ENCODE measurements at places on chromosomes 7 and 10.

GRCh38 chr10:2873769-2874168 is 193.6 kb upstream of the PFKP start:
- DNase-seq: no peak
- H3K4me1 ChIP-seq: no peaks in the 10 kb centered on the region
- H3K36me3 ChIP-seq: no peaks in the 10 kb centered on the region
- no peak overlapping the region for H3K4me3 ChIP-seq
- H3K27ac ChIP-seq: no peak overlapping the region
- no peaks in the 10 kb centered on the region for H3K27me3 ChIP-seq

GRCh38 chr10:85175635-85176034 is 847.2 kb downstream of the CCSER2 start:
- no peaks in the 10 kb centered on the region for H3K27me3 ChIP-seq
- DNase-seq: peak; percentile 4
- H3K27ac ChIP-seq: no peak overlapping the region
- no peaks in the 10 kb centered on the region for H3K4me1 ChIP-seq
- H3K36me3 ChIP-seq: no peaks in the 10 kb centered on the region

GRCh38 chr7:38327637-38328036 is 54.2 kb upstream of the TARP start:
- no peaks in the 10 kb centered on the region for H3K36me3 ChIP-seq
- no peak overlapping the region for H3K4me3 ChIP-seq
- no peak for DNase-seq
- H3K27me3 ChIP-seq: no peaks in the 10 kb centered on the region

- DNase-seq: no peak
- no peak overlapping the region for H3K27ac ChIP-seq
- H3K4me3 ChIP-seq: no peak overlapping the region
- H3K4me1 ChIP-seq: no peaks in the 10 kb centered on the region
Observed at GRCh38 chr7:118352867-118353453, 128.5 kb downstream of the ANKRD7 start.

DNA sequence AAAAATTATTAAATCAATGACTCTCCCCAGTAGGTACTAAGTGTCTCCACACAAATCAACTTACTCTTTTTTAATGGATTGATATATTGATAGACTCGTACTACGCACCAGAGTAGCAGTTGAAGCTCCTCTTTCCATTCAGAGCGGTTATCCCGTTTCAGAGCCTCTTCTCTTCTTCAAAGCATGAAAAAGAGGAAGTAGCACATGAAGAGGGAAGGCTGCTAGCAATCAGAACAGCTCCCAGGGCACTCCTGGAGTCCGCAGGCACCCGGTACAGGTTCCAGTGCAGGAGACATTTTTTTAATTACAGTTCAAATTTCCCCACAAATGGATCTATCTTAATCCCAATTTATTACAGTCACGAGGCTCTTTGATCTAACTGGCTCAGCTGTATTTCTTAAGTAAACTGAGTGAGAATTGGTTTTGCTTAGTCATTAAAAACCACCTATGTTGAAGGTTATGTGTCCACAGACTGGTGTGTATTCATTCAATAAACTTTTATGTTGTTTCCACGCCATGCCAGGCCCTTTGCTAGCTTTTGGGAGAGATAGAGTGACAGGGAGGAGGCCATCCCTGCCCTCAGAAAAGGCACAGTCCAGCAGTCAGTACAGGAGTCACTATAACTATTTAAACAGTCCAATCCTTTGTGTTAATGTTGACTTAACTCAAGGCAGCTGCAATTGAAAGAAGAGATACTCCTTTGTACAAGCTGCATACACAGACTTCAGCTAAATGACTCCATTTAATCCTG is 32.1 kb upstream of the CALN1 start:
- no peak overlapping the region for H3K27ac ChIP-seq
- H3K4me3 ChIP-seq: no peak overlapping the region
- no peaks in the 10 kb centered on the region for H3K36me3 ChIP-seq
- DNase-seq: no peak
- H3K27me3 ChIP-seq: no peaks in the 10 kb centered on the region

- H3K27me3 ChIP-seq: no peaks in the 10 kb centered on the region
- DNase-seq: no peak
- no peaks in the 10 kb centered on the region for H3K36me3 ChIP-seq
- peak overlapping the region; percentile 44 for H3K4me3 ChIP-seq
- no peak overlapping the region for H3K27ac ChIP-seq
Observed at GRCh38 chr10:43361547-43362190, 9.8 kb upstream of the FXYD4 start.

DNA sequence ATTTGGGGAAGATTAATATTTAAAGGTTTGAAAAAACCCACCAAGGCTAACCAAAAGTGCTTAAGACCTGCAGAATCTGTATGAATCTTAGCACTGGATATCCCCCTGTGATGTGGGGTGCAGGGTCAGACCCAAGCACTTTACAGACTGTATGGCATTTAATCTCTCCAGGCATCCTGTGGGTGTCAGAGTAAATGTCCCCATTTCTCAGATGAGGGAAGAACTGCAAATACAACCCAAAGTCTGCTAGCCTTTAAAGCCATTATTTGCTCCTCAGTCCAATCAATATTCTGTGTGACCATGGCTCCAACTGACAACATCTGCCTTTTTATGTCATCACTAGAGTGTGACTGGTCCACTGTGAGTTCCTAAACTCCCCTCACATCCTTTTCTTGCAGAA is 10.0 kb upstream of the MBL2 start:
- no peaks in the 10 kb centered on the region for H3K4me1 ChIP-seq
- H3K36me3 ChIP-seq: no peaks in the 10 kb centered on the region
- H3K27ac ChIP-seq: no peak overlapping the region
- H3K27me3 ChIP-seq: no peaks in the 10 kb centered on the region
- H3K4me3 ChIP-seq: no peak overlapping the region
- no peak for DNase-seq

DNA sequence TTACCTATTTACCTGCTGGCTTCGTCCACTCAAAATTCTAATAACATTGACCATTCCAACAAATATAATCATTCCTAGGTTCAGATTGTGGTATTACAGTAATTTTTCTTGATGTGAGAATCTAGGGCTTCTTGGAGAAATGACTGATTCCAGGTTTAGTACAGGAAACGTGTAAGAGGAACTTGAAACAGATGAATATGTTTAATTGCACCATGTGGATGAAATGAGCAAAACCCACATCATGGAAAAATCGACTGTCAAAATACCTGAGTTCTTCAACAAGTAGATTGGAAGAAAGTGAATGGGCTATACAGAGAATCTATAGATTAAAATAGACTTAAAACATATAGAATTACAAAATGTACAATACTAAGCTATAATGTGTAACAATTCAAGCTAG is 24.9 kb upstream of the OR9A4 start:
- H3K27ac ChIP-seq: no peak overlapping the region
- H3K4me1 ChIP-seq: no peaks in the 10 kb centered on the region
- H3K27me3 ChIP-seq: no peaks in the 10 kb centered on the region
- H3K4me3 ChIP-seq: no peak overlapping the region
- DNase-seq: no peak

GRCh38 chr7:107668296-107668695 is 7.7 kb downstream of the SLC26A4 start:
- H3K4me1 ChIP-seq: no peaks in the 10 kb centered on the region
- peaks cover 2% of the 10 kb centered on the region for H3K27me3 ChIP-seq
- no peak overlapping the region for H3K4me3 ChIP-seq
- no peak for DNase-seq

DNA sequence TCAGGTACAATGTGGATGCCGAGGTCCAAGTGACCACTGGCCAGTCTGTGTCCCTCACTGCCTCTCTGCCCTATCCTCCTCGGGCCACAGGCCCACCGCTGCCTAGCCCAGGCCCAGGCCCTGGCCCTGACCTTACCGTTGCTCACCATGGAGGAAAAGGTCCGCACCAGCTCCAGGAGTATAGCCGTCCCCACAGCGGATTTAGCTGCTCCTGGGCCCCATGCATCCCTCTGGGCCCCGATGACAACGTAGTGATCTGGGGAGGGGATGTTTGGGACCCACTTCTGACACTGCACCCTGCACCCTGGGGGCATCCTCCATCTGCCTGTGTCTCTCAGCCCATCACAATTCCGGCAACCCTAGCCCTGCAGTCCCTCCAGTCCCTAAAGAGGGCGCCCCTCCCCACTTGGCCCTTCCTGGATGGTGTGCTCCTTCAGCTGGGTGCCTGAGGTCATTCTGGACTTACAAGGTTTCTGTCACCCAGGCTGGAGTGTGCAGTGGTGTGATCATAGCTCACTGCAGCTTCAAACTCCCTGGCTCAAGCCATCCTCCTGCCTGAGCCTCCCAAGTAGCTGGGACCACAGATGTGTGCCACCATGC is 12.1 kb downstream of the TFR2 start:
- H3K27me3 ChIP-seq: no peaks in the 10 kb centered on the region
- no peak overlapping the region for H3K27ac ChIP-seq
- no peaks in the 10 kb centered on the region for H3K36me3 ChIP-seq
- H3K4me3 ChIP-seq: no peak overlapping the region
- DNase-seq: no peak

GRCh38 chr7:43155636-43156035 is 43.2 kb downstream of the HECW1 start:
- no peaks in the 10 kb centered on the region for H3K4me1 ChIP-seq
- H3K27me3 ChIP-seq: no peaks in the 10 kb centered on the region
- H3K36me3 ChIP-seq: no peaks in the 10 kb centered on the region
- H3K4me3 ChIP-seq: no peak overlapping the region

DNA sequence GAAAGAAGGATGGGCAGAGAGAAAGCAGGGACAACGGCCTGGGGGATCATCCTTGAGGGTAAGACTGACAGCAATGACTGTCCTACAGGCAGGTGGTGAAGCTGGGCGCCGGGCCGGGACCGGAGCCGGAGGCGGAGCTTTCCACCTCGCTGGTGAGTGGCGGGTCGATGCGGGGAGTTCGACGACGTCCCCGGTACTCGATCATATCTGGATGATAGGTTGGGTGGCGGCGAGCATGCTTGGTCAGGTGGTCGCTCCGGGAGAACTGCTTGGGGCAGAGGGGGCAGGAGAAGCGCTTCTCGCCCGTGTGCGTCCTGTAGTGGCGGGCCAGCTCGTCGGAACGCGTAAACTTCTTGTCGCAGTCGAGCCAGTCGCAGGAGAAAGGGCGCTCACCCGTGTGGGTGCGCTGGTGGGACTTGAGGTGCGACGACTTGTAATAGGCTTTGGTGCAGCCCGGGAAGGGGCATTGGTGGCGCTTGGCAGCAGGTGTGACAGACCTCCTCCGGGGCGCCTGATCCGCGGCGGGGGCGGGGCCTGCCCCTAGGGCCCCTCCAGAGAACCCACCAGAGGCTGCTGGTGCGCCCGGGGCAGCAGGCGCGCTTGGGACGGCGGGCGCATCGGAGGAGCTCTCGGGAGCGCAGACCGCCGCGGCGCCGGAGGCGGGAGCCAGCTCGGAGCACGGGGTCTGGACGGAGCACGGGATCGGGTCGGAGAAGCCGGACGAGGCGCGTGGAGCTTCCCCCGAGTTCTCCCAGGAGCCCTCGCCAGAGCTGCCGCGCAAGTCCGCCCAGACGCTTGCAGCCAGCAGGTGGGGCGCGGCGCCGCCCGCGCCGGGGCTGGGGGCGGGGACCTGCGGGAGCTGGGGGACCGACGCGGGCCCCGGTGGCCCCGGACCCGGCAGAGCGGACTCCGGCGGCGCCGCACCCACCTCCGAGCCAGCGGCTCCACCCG is 752 bp downstream of the KLF14 start:
- no peaks in the 10 kb centered on the region for H3K4me1 ChIP-seq
- H3K36me3 ChIP-seq: no peaks in the 10 kb centered on the region
- peaks cover 30% of the 10 kb centered on the region for H3K27me3 ChIP-seq
- H3K4me3 ChIP-seq: peak overlapping the region; percentile 83
- H3K27ac ChIP-seq: no peak overlapping the region

- DNase-seq: no peak
- H3K27ac ChIP-seq: no peak overlapping the region
- H3K4me1 ChIP-seq: no peaks in the 10 kb centered on the region
- no peaks in the 10 kb centered on the region for H3K36me3 ChIP-seq
Observed at GRCh38 chr10:88027570-88027969, 164.1 kb downstream of the PTEN start.

- no peak for DNase-seq
- no peak overlapping the region for H3K4me3 ChIP-seq
- H3K27ac ChIP-seq: no peak overlapping the region
- H3K27me3 ChIP-seq: no peaks in the 10 kb centered on the region
Observed at GRCh38 chr7:146129296-146129695, 12.7 kb downstream of the CNTNAP2 start.

DNA sequence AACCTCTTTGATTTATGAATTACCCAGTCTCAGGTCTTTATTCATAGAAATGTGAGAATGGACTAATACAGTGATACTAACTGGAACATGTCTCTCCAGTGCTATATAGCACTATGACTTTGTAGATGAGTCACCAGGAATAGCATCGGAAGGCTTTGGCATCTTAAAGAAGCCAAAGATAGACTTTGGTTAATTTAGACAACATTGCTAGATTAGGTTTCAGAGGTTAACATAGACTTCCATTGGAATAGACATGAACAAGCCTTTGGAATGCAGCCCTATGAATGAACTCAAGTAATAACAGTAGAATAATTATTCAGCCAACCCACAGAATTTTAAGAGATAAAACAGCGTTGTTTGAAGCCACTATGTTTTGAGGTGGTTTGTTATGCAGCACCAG is 169.2 kb downstream of the HGF start:
- H3K4me1 ChIP-seq: no peaks in the 10 kb centered on the region
- DNase-seq: no peak
- H3K27ac ChIP-seq: no peak overlapping the region
- no peaks in the 10 kb centered on the region for H3K36me3 ChIP-seq

DNA sequence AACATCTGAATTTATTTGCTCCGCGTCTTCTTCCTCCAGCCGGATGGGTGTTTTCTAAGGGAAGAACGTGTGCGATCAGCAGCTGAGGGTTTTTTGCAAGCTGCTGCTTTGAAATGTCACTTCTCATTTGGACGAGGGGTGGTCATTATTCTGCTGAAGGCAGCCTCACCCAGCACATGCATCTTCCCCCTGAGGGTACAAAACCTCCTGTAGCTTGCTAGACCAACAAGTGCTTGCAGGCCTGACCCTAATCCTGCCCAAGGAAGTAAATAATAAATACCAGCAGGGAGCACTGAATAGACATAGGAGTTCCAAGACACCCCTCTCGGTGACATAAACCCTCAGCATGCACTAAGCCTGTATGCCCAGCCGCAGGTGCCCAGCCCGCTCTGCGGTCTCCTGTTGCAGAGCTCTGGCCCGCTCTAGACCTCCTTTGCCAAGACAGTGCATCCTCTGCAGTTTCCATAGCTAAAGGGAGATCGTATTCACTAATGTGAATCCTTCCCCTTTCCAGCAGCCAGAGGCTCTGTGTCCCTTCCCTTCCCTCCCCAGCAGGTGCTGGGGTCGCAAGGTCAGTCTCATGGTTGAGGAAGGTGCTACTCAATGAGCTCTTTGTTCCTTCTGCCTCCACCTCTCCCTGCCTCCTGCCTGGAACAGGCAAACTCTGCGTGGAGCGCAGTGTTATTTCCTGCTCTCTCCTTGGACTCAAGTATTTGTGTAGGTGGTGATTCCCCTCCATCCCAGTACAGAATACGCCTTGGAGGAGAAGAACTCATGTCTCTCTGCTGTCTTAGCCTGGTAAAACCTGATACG is 36.6 kb downstream of the SBDS start:
- H3K27ac ChIP-seq: no peak overlapping the region
- no peaks in the 10 kb centered on the region for H3K27me3 ChIP-seq
- H3K4me1 ChIP-seq: no peaks in the 10 kb centered on the region
- H3K36me3 ChIP-seq: peaks cover 3% of the 10 kb centered on the region

Measured in iPS DF 6.9 (cell line).